Lung (tissue), 17 donors: ENCODE measurements at places on chromosomes 7 and 10. TPM values are rescaled to one million over a fixed set of nuclear protein-coding genes. Genes with fewer than 3 reads are reported as not detected.

PRLHR gene
- not detected for polyA plus RNA-seq

KIF11 gene
- 1.0 TPM for polyA plus RNA-seq

IDI2 gene
- polyA plus RNA-seq: 0.08 TPM

HMX2 gene
- not detected for polyA plus RNA-seq

CACNA2D1 gene
- 1.5 TPM for polyA plus RNA-seq

SDK1 gene
- polyA plus RNA-seq: 4.3 TPM

TSPAN12 gene
- polyA plus RNA-seq: 24.6 TPM

SUPV3L1 gene
- 52.7 TPM for polyA plus RNA-seq

EVX1 gene
- not detected for polyA plus RNA-seq

MMD2 gene
- not detected for polyA plus RNA-seq

CCDC6 gene
- 13.5 TPM for polyA plus RNA-seq

NPY4R gene
- 0.12 TPM for polyA plus RNA-seq

OR2A5 gene
- not detected for polyA plus RNA-seq

EGFR gene
- 11.6 TPM for polyA plus RNA-seq

SLC18A2 gene
- polyA plus RNA-seq: 0.21 TPM

CALML5 gene
- polyA plus RNA-seq: not detected

VWDE gene
- 0.15 TPM for polyA plus RNA-seq

ALDH18A1 gene
- polyA plus RNA-seq: 12.6 TPM

IL15RA gene
- polyA plus RNA-seq: 67.7 TPM

NAT16 gene
- not detected for polyA plus RNA-seq

UMAD1 gene
- 7.7 TPM for polyA plus RNA-seq

ASB13 gene
- polyA plus RNA-seq: 12.5 TPM

RAB18 gene
- 26.8 TPM for polyA plus RNA-seq

UCMA gene
- not detected for polyA plus RNA-seq

NEUROD6 gene
- not detected for polyA plus RNA-seq

AKR1D1 gene
- polyA plus RNA-seq: not detected

IGFBP3 gene
- polyA plus RNA-seq: 45.0 TPM
